ENCODE measurements at places on chromosomes 4 and X.
A peak's percentile ranks its signal among the peaks of the same experiment; 100 is the strongest.

DNA sequence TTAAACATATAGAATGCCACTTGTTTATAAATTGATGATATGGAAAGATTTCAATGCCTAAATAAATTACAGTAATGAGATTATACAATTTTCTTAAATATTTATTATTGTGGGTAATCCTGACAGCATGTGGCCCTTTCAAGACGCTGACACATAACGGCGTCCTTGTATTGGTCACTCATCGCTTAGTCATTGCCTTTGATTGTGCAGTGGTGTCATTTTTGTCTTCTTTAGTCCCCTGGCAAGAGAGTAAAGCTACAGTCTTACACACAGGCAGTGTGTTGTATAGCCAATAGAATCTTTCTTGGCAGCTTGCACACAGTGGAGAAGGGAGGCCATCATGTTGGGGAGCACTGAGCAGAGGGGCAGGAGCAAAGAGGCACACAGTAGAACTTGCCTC lies 361.8 kb upstream of the GALNT7 start:
- DNase-seq = no peak

GRCh38 chrX:148500423-148501385 lies at the start of gene AFF2:
AFF2 (plus strand) TSS chrX:148500617; CDS start chrX:148501098, 481 bp downstream.
- peak; percentile 8 for DNase-seq

DNA sequence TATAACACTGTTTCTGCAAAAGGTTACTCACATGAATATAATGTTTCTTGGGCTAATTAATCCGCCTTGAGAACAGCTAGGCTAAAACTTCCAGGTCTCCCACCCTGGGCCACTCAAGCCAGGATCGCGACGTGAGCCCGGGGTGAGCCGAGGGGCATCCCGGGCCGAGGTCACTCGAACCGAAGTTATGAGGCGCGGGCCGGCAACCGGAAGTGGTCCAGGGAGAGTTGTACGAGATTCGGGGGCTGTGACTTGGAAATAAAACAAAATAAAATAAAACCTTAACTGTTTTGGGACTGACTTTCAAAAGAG lies 317 bp downstream of the CMC4 start:
- no peak for DNase-seq

DNA sequence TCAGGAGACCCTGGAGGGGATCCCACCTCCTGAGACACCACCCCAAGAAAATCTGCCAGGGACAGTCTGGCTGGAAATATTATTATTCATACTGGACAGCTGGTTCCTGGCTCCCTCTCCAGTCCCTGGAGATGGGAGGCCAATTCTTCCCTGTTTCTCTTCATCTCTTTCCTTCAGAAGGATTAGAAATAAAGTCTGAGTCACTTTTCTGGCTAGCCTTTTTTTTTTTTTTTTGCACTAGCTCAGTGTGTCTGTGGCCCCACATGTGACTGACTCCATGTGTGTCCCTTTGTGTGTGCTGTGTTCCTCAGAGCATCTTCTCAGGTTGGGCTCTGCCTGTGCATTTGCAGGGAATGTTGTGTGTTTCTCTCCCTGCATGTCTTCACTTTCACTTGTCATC lies 1.8 kb upstream of the FRMPD3 start:
- DNase-seq = no peak

- no peak for DNase-seq
Observed at GRCh38 chr4:176498617-176499256, 179.0 kb downstream of the SPCS3 start.

DNA sequence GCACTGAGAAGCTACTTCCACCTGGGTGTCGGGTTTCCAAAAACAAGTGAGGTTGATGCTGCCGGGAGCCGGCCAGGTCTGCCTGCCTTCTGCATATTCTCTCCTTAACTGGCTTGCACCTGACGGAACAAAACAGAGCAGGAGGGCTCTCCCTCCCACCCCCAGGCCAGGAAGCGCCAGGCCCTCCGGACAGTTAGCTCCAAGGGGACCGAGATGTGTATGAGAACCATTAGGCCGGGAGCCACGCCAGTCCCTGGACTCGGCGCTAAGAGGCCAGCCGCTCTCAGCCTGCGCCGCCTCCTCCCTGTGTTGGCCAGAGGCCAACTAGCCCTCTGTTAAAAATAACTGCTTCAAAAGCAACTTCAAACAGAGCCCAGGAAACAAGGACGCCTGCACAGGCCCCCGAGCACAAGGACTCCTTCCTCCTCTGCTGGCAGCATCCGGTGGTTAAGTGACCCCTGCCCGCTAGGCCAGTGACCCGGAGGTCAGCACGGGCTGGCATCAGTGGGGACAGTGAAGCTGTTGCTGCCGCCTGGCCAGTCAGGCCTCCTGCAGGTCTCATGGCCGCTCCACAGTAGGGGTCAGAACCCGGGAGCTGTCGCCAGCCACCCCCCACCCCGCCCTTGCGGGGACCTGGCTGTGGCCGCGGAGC lies 107.9 kb downstream of the ABLIM2 start:
- no peak for DNase-seq

- no peak for DNase-seq
Observed at GRCh38 chr4:15720851-15721250, 18.0 kb downstream of the BST1 start.

DNA sequence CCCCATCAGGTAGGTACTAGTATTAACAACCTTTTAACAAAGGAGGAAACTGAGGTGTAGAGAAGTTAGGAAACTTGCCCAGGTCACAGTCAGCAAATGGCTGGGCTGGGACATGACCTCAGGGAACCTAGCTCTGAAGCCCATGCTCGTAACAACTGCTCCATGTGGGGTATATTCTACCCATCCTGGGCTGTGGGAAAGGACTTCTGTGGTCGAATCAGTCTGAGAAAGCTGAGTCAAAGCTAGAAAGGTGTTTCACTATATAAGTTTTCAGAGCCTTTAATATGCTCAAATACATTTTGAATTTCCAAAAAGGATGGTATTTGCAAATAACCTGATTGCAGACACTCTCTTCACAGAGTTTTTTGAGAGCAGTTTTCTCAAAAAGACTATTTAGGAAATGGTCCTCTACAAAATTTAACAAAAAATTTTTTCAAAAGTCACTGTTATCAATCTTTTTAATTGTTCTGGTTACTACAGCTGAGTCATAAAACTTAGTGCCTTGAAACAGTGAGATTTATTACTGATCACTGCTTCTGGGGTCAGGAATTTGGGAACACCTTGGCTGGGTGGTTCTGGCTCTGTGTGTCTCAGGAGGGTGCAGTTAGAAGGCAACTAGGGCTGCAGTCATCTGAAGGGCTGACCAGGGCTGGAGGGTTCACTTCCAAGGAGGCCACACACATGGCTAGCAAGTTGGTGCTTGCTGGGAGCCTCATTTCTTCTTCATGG lies 53.6 kb downstream of the NSG1 start:
- no peak for DNase-seq

- DNase-seq = no peak
Observed at GRCh38 chr4:3671571-3672464, 94.4 kb upstream of the ADRA2C start.

- DNase-seq = no peak
Observed at GRCh38 chr4:186342582-186342981, 76.6 kb downstream of the F11 start.

DNA sequence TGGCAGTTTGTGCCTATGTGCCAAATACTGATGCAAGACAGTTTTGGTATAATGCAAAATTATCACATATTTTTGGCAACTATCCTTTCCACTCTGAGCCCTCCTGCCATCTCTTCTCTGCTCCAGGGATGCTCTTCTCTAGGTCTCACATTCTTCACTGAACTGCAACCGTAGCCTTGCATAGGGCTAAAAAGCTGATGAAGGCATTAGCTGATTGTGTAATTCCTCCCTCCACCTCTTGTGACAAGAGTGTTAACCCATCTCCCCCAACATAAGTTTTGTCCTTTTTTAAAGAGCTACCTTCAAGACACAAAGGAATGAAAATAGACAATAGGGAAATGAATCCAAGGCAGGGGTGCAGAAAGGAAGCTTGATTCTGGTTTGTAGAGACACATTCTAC lies 33.1 kb upstream of the ANK2 start:
- DNase-seq = no peak

GRCh38 chr4:186891859-186892486 lies 168.3 kb upstream of the FAT1 start:
- no peak for DNase-seq

- DNase-seq = no peak
Observed at GRCh38 chr4:20127626-20128025, 124.1 kb upstream of the SLIT2 start.

DNA sequence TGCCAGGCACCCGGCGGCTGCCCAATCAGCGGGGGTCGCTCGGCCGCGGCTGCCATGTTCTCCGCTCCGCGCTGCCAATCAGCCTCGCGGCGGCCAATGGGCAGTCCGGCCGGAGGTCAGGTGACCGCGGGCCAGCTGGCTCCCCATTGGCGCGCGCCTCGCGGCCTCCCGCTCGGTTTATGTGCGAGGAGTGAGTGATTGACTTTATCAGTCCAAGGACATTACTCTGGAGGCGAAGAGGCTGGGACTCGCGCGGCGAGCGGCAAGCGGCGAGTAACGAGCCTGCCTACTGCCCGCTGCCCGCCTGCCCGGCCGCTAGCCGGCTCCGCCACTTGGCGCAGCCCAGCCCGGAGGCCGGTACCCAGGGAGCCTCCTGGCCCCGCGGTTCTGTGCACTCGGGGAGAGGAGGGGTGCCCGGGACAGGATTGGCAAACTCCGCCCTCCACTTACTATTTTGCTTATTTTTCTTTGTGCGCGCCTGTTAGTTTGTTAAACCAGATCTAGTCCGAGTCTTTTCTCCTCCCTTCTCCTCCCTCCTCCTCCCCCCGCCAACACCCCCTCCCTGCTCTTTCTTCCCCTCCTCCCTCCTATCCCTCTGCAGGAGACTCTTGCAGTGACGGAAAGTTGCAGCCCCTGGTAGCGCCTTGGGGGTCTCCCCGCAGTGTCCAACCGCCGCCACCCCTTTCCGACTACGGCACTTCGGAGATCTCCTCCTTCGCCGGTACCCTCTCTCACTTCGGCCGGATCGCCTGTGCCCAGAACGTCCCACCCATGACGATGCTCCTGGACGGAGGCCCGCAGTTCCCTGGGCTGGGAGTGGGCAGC lies at the start of gene ZIC3:
Gene ZIC3, plus strand, starts transcription at position 207 of the 825 bp plus-strand sequence. Its CDS starts 565 bp downstream, at position 772.
- DNase-seq = no peak

DNA sequence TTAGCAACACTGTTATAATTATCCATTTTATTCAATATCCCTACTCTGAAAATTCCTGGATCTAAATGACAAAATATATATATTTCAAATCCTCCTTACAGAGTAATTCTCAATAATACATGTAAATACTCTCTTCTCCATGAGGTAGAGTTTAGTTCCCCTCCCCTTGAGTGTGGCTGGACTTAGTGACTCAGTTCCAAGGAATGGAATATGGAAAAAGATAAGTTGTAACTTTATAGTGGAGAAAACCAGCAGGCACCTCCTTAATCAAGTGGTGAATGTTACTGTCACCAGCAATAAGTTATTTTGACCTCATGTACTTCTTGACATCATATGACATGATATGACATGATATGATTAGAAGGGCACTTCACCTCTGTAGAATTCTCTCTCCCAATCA lies 302.0 kb downstream of the RAB28 start:
- DNase-seq = no peak

- DNase-seq = no peak
Observed at GRCh38 chr4:147674496-147674895, 9.5 kb downstream of the PRMT9 start.

DNA sequence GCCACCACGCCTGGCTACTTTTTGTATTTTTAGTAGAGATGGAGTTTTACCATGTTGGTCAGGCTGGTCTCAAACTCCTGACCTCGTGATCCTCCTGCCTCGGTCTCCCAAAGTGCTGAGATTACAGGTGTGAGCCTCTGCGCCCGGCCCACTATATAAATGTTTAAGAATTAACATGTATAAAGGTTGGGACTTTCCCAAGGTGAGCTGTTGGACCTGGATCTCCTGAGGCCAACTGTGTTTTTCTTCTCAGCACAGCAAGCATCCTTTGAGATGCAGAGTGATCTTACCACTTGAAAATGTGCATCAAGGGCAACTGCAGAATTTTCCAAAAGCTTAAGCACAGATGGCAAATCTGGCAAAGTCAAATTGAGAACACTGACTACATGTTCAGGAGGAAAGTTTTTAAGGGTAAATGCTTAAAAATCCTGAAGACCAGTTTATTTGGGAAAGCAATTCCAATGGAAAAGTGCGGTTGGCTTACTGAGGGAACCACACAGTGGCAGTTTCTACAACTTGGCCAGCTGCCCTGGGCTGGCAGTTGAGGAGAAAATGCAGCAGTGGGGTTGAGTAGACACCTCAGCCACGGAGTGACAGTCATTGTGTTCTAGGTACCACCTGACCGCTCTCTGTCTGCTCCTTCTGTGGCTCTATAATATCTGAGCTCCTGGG lies 168.9 kb downstream of the CBR4 start:
- DNase-seq = no peak

DNA sequence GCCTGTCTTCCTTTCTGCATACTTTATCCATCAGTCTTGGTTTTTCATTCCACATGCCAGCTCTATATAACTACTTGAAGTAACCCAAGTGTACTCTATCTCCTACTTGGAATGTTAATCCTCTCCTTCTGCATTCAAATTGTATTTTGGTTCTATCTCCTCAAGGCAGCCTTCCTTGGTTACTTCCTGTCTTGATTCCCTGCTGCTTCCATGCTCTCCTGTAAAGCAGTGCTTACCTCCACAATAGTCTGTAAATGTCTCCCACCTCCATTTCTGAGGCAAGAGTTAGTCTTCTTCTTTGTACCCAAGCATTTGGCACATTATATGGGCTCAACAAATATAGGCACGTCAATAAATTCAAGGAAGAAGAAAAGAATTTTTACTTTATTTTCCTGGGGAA lies 298.4 kb downstream of the ARHGAP24 start:
- DNase-seq = no peak

DNA sequence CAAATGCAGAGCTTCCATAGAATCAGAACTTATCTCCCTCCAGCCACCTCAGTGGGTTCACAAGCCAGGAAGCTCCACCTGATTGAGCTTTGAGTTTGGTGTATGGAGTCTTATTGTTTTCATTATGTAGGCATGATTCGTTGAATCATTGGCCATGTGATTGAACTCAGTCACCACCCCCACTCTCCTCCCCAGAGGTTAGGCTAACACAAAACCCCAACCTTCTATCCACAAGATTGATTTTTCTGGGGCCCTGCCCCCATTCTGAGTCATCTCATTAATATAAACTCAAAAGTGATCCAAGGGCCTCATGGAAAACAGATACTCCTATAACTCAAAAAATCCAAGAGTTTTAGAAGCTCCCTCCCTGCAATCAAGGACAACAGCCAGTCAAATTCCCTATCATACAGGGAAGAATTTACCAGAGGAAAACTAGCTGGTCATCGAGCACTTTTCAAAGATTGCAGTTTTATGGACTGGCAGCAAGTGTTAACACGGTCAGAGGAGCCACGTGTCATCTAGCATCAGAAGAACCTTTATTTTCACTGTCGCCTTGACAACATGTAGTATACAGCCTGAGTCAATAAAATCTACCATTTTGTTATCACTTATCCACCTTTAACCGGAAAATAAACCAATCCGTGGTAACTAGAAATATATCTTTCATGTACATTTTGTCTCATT lies 35.9 kb upstream of the GUCY1B1 start:
- DNase-seq = no peak

GRCh38 chrX:45077748-45078424 lies 122.8 kb downstream of the DIPK2B start:
- no peak for DNase-seq

- DNase-seq = no peak
Observed at GRCh38 chr4:66300336-66300934, 630.1 kb upstream of the EPHA5 start.
